Stimulated activated CD8-positive, alpha-beta memory T cell treated with anti-CD3 and anti-CD28 coated beads, Interleukin-12 subunit alpha, Interleukin-12 subunit beta, amount 100 ng/mL, for 1 hour (primary cell): ENCODE measurements at places on chromosomes 5 and 9.

- no peak for DNase-seq
These were observed 195.3 kb downstream of the BNC2 start for GRCh38 chr9:16675131-16675530.

DNA sequence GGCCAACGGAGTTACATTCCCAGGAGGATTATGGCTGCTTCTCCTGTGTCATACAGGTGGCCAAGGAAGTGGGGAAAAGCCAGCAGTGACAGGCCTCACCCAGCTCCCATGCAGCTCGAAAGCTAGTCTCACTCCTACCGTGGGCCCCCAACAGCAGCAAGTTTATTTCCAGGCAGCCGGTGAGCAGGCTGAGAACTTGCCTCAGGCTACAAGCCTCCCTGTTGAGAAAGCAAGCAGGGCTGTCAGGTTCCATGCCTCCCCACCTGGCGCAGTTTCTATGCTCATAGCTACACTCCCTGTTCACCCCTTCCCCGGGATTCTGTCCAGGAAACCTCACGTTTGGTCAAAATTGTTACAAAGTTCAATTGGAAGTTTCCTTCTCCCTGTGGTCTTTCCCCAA is 27.5 kb upstream of the DNAH5 start:
- DNase-seq, result no peak

- no peak for DNase-seq
These were observed 36.6 kb downstream of the CTNNA1 start for GRCh38 chr5:138789771-138790242.

GRCh38 chr9:18580151-18580550 is 106.2 kb downstream of the ADAMTSL1 start:
- no peak for DNase-seq

DNA sequence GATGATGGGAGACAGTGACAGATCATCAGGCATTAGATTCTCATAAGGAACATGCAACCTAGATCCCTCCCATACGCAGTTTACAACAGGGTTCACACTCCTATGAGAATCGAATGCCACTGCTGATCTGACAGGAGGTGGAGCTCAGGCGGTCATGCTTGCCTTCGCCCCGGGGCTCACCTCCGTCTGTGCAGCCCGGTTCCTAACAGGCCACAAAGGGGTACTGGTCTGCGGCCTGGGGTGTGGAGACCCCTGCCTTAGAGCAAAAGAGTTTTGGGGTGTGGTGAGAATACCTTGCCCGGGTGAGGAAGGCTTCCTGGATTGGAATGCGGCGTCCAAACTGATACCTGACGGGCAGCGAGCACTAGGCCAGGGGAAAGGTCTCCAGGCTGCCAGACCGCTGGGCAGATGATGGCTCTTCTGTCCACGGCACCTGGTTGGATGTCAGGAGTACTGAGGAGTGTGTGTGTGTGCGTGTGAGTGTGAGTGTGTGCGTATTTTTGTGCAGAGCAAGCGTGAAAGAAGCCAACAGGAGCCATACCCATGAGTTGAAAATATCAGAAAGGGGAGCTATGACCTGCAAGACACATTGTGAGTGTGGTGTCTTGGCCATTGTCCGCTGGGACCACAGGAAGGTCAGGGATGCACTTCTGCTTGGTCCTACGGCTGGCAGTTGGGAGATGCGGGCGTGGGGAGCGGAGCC is 55.4 kb downstream of the ACER2 start:
- DNase-seq, result no peak

- DNase-seq, result no peak
These were observed 100.7 kb downstream of the PTPRD start for GRCh38 chr9:10512144-10512543.

- DNase-seq, result no peak
These were observed 205.5 kb downstream of the CACNA1B start for GRCh38 chr9:138082918-138083636.

- DNase-seq, result no peak
These were observed 299.6 kb upstream of the KLF4 start for GRCh38 chr9:107789001-107789700.
